ENCODE measurements at places on chromosomes 16 and 17.

DNA sequence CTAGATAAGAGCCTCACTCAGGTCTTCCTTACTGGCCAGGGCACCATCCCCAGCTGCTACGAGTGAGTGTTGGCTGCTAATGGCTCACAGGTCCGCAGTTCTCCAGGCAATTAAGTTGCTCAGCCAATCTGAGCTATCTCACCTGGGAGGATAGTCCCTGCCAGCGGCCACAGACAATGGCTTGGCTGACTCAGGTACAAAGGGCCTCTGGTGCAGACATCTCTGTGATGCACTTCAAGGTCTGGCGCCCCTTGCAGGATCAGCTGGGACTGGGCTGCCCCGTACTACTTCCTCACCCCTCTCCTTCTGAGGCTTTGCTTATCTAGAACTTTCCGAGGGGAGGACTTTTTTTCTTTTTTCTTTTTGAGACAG is 49.2 kb upstream of the EMP2 start:
- no peak for DNase-seq

GRCh38 chr17:50467114-50467854 is 1.4 kb downstream of the CHAD start:
- no peak for DNase-seq

GRCh38 chr17:74217037-74217730 is 3.8 kb downstream of the TTYH2 start:
- DNase-seq, result no peak

DNA sequence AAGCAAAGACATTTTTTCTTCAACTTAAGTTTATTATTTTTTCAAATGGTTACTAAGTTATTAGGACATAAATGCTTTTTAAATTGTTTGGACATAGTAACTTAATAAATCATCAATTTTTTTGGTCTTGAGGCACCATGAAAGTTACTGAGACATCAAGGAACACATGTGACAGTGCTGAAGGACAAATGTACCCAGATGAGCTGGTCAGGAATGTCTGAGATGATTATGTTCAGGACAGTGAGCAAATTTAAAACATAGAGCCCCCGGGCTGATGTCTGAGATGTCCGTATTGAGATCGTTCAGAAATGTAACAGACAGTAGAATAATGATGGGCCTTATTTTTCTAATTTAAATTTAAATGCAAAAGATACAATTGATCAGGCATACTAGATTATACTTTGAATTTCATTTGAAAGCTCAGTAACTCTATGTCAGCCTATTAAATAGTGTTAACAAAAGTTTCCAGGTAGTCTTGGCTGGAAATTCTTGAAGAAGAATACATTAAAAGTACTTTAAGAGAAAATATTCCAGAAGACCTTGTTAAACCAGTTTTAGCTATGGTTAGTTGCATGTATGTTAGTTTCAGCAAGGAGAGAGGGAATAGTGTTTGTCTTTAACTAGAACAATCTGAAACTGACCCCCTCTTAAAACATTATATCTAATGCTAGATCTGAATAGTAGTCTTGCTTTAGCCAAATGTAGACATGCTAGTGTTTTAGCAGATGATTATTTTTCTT is 36.4 kb downstream of the SEC14L1 start:
- no peak for DNase-seq

Data from dorsolateral prefrontal cortex (tissue), 122 donors.